ENCODE measurements at places on chromosomes 12 and 14.

DNA sequence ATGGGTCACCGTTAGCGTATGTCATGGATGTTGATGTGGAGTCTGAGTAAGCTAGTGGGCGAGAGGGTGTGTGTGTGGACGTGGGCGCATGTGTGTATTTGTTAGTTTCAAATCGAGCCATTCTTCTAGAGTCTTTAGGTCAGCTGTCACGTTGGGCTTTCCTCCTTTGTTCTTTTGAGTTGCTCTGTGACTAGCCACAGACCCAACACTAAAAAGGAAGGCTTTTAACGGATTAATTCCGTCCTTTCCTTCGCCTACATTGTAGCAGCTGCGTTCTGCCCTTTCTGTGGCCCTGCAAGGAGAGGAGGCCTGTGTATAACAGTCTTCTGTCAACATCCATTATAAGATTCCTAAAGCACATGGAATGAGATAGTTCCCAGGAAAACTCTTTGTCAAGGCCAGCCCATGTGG lies 117.2 kb upstream of the DNM1L start:
- no peak for DNase-seq

- no peak for DNase-seq
Measured at GRCh38 chr12:72448805-72449204, 176.6 kb downstream of the TRHDE start.

- no peak for DNase-seq
Measured at GRCh38 chr12:21695986-21696385, 38.3 kb upstream of the LDHB start.

DNA sequence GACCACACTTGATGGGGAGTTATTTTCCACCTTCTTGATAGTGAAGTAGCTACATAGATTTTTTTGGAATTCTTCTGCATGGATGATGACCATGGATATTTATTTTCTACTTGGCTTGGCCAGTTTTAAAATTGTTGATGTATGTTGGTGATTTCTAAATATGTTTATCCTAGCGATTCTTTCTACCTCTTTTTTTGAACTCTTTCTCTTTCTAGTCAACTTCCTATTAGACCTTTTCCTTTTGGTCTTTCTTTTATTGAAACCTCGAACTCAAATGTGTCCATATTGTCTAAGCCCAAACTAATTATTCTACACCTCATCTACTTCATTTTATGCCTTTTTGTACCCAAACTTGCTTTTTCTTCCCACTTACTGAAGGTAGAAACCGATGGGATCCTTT lies 37.0 kb downstream of the CCDC91 start:
- DNase-seq, result no peak

DNA sequence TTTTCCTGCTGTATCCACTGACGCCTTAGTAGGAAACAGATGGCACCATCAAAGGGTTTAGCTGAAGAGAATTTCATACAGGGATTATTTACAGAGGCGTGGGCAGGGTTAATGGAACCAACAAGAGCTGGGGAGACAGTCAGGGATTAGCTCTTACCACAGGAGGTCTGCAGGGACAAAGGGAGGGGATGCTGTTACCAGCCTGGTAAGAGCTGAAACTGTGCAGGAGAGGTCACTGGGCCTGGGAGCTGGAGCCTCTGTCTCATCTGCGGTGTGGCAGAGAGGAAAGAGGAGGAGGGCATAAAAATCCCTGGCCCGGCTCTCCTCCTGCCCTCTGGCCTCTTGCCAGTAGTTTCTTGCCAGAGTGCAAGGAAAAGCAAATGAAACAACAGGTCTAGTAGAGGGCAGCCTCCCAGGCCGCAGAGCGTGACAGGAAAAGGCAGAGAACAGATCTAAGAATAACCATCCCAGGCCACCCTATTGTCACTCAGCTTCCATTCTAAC lies 18.9 kb upstream of the POC1B start:
- DNase-seq, result no peak

DNA sequence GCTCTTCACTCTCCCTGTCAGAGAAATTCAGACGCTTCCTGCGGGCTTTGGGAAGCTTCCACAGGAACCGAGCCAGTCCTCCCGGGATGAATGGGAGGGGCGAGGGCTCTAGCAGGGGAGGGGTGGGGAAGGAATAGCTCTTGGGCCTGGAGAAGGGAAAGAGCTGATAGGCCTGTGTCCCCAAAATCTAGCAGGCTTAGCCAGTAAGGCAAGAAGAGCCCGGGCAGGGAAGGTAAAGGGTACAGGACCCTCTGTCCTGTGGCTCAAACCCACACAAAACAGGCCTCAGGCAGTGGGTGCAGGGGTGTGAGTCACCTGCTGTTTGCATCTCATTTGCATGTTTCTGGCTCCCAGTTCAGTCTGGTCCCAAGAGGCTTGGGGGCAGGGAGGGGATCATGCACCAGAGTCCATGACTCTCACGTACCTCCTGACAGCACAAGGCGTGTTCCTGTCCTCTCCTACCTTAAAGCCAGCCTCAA lies 8.7 kb upstream of the SMUG1 start:
- DNase-seq, result no peak

DNA sequence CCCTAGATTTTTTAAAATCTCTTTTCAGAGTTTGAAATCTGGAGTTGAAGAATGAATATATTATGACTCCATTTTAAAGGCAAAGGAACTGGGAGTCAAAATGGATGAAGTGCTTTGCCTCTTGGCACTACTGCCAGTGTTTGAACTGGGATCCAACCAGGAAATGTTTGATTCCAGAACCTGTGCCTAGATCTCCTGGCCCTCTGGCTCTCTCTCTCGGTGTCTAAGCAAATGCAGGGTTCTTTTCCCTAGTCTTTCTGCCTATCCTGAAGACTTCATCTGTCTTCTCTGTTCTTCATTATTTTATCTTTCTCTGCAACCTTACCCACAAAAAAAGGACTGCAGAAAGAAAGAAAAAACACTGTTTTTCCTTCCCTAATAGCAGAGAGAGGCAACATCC lies 17.0 kb downstream of the BTG1 start:
- DNase-seq, result no peak

GRCh38 chr14:76007852-76008251 lies 22.3 kb downstream of the IFT43 start:
- DNase-seq, result no peak

DNA sequence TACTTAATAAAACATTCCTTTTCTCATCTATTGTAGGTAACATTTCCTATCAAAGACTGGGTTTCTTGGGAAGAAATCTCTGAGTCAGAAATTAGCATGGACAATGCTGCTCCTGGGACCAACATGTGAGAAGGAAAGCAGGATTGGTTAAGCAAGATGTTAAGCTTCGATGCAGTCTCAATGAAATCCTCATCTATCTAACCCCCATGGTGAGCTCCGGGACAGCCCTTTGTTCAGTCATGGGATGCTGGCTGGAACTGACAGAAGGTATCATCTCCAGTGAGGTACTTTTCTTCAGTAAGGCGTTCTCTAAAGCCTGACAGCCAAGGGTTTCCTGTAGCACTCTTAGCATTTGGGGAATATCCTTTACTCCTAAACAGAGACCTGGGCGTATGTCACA lies 82.8 kb upstream of the SINHCAF start:
- DNase-seq, result no peak

DNA sequence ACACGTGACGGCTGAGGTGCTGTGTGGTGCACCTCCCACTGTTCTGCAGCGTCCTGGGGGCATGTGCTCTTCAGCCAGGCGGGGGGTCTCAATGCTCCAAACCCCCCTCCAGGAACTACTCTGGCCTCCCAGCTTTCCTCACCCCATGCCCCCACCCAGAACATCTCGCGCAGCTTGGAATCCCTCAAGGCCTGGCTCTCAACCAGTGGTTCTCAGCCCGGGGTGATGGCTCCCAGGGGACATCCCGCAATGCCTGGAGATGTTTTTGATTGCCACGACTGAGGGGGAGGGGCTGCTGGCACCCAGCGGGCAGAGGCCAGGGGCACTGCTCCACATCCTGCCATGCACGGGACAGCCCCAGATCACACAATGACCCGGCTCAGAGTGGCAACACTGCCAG lies 78.9 kb upstream of the DICER1 start:
- DNase-seq, result no peak

DNA sequence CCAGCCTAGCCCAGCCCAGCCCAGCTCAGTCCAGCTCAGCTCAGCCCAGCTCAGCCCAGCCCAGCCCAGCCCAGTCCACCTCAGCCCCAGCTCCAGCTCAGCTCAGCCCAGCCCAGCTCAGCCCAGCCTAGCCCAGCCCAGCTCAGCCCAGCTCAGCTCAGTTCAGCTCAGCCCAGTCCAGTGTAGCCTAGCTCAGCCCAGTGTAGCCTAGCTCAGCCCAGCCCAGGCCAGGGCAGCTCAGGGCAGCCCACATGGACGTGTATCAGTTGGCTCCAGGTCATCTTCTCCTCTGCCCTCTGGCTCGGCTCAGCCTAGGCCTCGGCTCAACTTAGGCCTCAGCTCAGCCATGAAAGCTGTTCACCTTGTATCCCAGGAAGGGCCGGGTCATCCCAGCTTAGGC lies 64.7 kb downstream of the TMEM121 start:
- no peak for DNase-seq

DNA sequence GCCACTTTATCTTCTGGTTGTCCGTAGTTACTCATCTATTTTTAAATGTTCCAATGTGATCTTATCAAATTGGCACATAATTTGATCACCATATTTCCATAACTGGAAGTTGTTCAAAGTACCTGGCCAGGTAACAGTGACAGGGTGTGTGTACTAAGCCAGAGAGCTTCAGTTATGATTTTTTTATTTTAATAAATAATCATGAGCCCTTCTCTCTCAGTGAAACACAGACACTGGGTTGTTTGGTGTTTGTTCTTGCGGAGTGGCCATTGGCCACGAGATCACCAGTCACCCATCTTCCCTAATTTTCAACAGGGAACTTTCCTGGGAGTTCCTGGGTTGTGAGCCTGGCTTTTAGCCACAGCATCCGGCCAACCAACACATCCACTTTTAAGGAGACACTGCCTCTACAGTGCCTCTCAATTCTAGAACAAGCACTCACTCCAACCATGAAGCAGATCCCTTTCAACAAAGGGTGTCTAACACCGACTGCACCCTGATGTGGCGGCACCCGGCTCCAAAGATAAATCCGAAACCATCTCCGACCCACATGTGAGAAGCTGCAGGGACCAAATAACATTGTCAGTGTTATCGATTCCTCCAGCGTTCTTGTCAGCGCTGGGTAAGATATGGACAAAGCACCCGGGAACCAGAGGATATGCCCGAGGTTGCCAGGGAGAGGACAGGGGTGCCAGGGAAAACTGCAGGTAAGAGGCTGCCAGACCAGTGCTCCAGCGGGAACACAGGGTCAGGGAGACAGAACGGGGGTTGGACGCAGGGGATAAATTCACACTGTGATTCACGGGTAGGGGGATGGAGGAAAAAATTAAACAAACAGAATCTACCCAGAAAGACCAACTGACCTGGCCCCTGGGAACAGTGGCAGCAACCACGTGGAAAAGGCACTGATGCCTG lies 49.9 kb downstream of the FOXN3 start:
- no peak for DNase-seq

- no peak for DNase-seq
Measured at GRCh38 chr12:120538281-120539156, 4.4 kb downstream of the RNF10 start.

DNA sequence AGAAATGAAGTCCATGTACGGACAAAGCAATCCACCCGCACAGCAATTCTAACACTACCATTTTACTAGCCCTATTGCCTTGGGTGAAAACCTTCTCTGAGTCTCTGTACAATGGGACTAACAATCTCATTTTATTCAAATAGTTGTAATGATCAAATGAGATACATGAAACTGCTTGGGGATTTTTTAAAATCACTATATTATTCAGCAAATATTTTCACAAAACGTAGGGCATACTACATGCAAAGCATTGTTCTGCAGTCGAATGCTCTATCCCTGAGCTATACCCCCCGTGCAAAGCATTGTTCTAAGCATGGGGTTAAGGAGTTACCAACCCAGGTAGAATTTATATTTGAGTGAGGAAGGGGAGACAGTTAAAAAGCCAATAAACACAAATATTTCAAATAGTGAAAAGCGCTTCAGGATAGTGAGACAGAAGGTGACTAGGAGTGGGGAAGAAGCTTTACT lies 554 bp upstream of the ATF7 start:
- DNase-seq, result no peak

GRCh38 chr12:124015494-124016461 lies 42.8 kb downstream of the ZNF664 start:
- DNase-seq, result no peak

- no peak for DNase-seq
Measured at GRCh38 chr14:26200687-26201086, 397.1 kb downstream of the NOVA1 start.

- no peak for DNase-seq
Measured at GRCh38 chr14:37501877-37502276, 93.2 kb downstream of the FOXA1 start.

GRCh38 chr12:90216815-90217214 lies 508.2 kb upstream of the ATP2B1 start:
- no peak for DNase-seq

- no peak for DNase-seq
Measured at GRCh38 chr14:102320033-102320660, 601 bp downstream of the ZNF839 start.

DNA sequence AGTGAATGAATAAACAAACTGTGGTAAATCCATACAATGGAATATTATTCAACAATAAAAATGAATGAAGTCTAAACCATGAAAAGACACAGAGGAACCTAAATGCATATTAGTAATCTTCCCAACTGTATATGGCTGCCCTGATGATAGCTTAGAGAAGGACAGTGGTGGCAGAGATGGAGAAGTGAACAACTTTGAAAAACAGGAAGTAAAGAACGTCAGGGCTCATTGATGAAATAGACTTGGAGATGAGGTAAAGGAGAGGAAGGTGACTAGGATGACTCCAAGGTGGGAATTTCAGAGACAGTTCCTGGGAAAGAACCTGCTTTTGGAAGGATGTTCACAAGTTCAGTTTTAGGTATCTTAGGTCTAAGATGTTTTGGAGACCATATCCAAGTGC lies 36.3 kb upstream of the NT5DC3 start:
- DNase-seq, result no peak

GRCh38 chr12:2054091-2055018 lies 1.6 kb downstream of the CACNA1C start:
- DNase-seq, result no peak

- no peak for DNase-seq
Measured at GRCh38 chr14:90277581-90278198, 21.3 kb downstream of the PSMC1 start.

GRCh38 chr12:130863298-130863697 lies 8.6 kb upstream of the RAN start:
- no peak for DNase-seq

- no peak for DNase-seq
Measured at GRCh38 chr14:105487449-105487985, 831 bp downstream of the CRIP1 start.

Data from NCI-H187 treated with DMSO at 0.1 percent for 48 hours (cell line).